ENCODE measurements at places on chromosomes 6 and 20.
A peak's percentile ranks its signal among the peaks of the same experiment; 100 is the strongest.

DNA sequence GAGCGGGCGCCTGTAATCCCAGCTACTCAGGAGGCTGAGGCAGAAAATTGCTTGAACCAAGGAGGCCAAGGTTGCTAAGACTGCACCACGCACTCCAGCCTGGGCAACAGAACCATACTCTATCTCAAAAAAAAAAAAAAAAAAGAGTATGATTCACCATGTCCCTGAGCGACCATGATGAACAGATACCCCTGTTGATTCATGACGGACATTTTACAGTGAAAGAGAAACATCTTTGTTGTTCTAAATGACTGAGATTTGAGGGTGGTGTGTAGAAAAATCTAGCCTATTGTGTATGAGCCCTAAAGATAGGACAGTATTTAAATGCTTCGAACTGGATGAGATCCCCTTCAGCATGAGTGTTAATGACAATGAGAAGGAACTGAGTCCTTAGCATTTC, 32.8 kb downstream of the RBM24 start:
- no peak overlapping the region for H3K27ac ChIP-seq
- H3K27me3 ChIP-seq: peaks cover 2% of the 10 kb centered on the region
- no peak overlapping the region for H3K4me3 ChIP-seq
- no peaks in the 10 kb centered on the region for H3K4me1 ChIP-seq
- DNase-seq: no peak

DNA sequence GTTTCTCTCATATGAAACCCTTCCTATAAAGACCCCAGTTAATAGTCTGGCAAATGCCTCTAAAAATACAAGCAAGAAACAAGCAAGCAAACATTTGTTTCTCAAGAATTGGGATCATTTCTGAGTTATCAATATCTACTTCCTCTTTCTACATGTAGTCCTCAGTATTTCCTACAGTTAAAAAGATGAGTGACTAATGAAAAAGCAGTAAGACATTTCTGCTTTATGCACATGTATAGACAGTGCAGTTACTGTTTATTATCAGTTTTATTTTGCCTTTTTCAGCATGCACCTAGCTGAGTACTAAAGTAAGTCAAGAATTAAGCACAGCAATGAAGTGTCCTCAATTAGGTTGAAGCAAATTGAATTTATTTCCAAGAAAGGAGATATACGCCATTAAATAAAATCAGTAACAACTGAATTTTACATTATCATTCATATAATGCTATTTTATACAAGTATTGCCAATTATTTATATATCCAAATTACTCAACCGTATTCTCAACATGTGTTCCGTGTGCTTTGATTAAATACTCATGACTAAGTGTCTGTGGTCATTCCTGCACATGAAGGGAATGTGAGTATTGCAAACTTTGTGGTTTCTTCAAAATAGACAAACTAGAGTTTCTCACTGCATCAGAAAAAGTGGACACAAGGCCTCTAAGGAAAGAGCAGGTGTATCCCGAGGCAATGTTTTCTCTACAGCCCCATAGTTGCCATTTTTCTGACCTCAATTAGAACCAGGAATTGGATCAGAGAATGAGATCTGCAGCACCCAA, 159.3 kb upstream of the MARCKS start:
- H3K4me3 ChIP-seq: no peak overlapping the region
- no peak for DNase-seq
- H3K4me1 ChIP-seq: no peaks in the 10 kb centered on the region
- H3K27me3 ChIP-seq: no peaks in the 10 kb centered on the region

GRCh38 chr6:24838081-24838480, 39.4 kb upstream of the ARMH2 start:
- H3K4me1 ChIP-seq: peaks cover 41% of the 10 kb centered on the region
- no peak overlapping the region for H3K27ac ChIP-seq
- H3K27me3 ChIP-seq: no peaks in the 10 kb centered on the region
- DNase-seq: no peak
- H3K4me3 ChIP-seq: no peak overlapping the region

DNA sequence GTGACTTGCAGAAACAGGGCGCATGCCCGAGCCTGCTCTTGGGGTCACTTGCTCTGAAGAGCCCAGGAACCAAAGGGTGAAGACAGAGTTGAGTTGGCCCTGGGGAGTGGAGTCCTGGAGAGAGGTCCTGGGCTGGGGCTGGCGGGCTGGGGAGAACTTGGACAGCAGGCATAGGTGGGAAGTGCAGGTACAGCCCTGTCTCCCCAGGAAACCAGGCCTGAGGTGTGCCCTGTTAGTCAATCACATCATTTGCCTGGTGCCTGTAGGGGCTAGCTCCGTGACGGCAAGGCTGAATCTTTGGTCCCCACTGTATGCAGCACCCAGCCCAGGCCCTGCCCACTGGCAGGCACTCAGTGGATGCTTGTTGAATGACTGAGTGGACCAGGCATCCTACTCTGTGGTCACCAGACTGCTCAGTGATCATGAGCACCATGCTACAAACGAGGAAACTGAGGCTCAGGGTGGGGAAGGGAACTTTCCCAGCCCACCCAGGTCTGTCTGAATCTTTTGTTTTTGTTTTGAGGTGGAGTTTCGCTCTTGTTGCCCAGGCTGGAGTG, 15.6 kb upstream of the NOL4L start:
- no peak overlapping the region for H3K27ac ChIP-seq
- no peak for DNase-seq
- H3K4me3 ChIP-seq: no peak overlapping the region
- peaks cover 2% of the 10 kb centered on the region for H3K27me3 ChIP-seq
- no peaks in the 10 kb centered on the region for H3K36me3 ChIP-seq
- H3K4me1 ChIP-seq: peaks cover 6% of the 10 kb centered on the region

DNA sequence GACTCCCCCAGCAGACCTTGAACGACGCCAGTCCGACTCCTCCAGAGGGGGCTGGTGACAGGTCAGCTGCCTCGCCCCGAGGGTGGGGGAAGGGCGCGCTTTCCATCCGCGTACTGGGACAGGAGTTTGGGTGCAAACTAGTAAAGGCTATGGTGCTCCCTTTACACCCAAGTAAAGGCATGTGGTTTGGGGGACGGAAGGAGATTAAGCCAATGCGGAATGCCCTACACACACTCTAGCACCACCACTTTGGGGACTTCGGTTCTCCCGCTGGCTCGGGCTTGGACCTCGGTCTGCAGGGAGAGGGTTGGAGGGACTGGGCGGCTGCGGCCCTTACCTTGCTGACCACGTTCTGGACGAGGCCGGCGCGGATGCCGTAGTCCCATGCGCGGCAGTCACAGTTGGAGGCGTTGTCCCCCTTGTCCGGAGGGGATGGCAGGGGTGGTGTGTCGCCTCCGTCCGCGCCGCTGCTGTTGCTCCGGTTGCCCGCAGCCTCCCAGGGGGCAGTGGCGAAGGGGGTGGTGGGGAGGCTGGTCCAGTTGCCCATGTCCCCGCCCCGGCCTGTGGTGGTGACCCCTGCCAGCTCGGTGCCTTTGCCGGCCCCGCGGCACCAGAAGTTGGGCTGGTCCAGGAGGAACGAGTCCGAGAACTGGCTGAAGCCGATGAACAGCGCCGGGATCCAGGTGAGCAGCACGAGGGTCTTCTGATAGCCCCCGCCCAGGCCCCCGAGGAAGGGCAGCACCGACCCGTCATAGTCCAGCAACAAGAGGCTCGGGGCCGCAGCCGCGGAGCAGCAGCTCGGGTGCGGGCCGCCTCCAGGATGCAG, 1.1 kb downstream of the SLC22A23 start:
- DNase-seq: peak; percentile 50
- peaks cover 4% of the 10 kb centered on the region for H3K4me1 ChIP-seq
- peaks cover 41% of the 10 kb centered on the region for H3K27me3 ChIP-seq
- no peak overlapping the region for H3K27ac ChIP-seq
- no peaks in the 10 kb centered on the region for H3K36me3 ChIP-seq
- H3K4me3 ChIP-seq: no peak overlapping the region

DNA sequence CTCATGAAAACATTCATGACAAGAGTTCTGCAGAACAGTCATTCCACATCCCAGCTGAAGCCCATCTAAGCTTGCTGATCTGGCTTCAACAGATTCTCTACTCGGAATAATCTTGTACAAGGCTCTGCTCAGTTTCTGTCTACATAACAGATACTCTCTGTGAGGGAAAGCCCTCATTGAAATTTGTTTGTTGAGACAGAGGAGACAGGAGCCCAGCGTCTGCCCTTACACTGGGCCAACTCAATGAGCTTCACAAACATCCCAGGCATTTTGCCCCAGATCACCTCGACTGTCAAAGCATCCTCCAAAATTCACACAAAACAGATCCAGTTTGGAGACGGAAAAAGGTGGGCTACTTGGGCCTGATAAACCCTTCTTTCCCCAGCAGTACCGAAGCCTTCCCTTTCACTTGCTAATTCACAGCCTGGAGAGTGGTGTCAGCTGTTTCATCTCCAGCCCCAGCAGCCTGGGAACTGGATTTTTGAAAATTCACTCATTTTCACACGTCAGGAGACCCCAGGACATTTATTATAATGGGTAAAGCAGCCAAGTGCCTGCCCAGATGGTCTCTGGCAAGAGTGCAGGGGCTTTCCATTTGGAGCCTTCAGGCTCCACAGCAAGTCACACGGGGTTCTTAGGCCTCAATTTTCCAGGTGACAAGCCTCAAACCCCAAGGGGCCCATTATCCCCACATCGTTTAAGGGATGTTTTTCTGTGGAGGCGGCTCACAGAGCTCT, 7.3 kb downstream of the CCDC167 start:
- H3K27me3 ChIP-seq: no peaks in the 10 kb centered on the region
- no peak overlapping the region for H3K27ac ChIP-seq
- no peak overlapping the region for H3K4me3 ChIP-seq
- no peak for DNase-seq
- H3K4me1 ChIP-seq: peaks cover 31% of the 10 kb centered on the region

DNA sequence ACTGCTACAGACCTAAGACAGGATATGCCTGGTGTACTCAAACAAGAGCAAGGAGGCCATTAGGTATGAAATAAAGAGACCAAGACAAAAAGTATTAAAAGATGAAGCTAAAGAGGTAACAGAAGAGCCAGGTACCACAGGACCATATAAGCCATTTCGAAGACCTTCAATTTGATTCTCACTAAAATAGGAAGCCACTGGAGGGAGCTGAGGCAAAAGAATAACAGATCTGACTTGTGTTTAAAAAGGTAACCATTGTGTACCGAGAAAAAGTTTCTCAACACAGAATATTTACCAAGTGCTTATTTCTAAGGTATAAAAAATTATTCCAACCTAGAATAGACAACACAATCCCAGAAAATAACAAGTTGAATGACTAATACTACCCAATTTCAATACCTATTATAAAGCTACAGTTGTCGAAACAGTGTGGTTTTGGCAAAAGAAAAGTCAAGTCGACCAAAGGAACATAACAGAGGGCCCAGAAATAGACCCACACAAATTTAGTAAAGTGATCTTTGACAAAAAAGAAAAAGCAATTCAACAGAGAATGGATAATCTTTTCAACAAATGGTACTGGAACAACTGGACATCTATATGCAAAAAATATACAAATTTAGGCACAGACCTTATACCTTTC, 125.3 kb upstream of the DST start:
- no peaks in the 10 kb centered on the region for H3K36me3 ChIP-seq
- H3K27ac ChIP-seq: no peak overlapping the region
- H3K27me3 ChIP-seq: peaks cover 4% of the 10 kb centered on the region
- H3K4me3 ChIP-seq: no peak overlapping the region
- H3K4me1 ChIP-seq: no peaks in the 10 kb centered on the region

- H3K27ac ChIP-seq: no peak overlapping the region
- DNase-seq: no peak
- no peaks in the 10 kb centered on the region for H3K4me1 ChIP-seq
- peaks cover 2% of the 10 kb centered on the region for H3K27me3 ChIP-seq
- H3K36me3 ChIP-seq: no peaks in the 10 kb centered on the region
- no peak overlapping the region for H3K4me3 ChIP-seq
Observed at GRCh38 chr6:125022391-125022989, 60.3 kb downstream of the RNF217 start.

- no peak for DNase-seq
- no peaks in the 10 kb centered on the region for H3K27me3 ChIP-seq
- H3K36me3 ChIP-seq: no peaks in the 10 kb centered on the region
- no peak overlapping the region for H3K4me3 ChIP-seq
Observed at GRCh38 chr20:42267793-42268384, 649.7 kb upstream of the CHD6 start.

GRCh38 chr6:154706389-154706788, 26.8 kb upstream of the SCAF8 start:
- H3K4me3 ChIP-seq: no peak overlapping the region
- H3K4me1 ChIP-seq: no peaks in the 10 kb centered on the region
- no peak overlapping the region for H3K27ac ChIP-seq
- no peaks in the 10 kb centered on the region for H3K36me3 ChIP-seq

DNA sequence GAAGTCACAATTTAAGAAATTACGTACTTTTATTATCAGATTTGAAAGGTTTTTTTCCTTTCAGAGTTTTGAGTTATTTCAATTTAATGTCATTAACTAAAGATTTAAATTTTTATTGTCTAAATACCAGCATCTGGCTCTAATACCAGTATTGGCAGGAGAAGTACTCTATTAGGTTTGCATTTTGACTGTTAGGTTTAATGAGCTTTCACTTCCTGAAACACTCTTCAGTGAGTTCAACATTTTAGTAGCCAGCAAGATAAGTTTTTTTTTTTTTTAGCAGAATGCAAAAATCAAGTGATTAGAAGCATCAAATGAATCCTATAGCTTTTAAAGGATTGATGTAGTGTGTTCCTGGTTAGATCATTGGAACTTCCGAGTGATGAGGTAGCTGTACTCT, 34.0 kb upstream of the SCGN start:
- no peaks in the 10 kb centered on the region for H3K36me3 ChIP-seq
- no peaks in the 10 kb centered on the region for H3K4me1 ChIP-seq
- no peak overlapping the region for H3K4me3 ChIP-seq

DNA sequence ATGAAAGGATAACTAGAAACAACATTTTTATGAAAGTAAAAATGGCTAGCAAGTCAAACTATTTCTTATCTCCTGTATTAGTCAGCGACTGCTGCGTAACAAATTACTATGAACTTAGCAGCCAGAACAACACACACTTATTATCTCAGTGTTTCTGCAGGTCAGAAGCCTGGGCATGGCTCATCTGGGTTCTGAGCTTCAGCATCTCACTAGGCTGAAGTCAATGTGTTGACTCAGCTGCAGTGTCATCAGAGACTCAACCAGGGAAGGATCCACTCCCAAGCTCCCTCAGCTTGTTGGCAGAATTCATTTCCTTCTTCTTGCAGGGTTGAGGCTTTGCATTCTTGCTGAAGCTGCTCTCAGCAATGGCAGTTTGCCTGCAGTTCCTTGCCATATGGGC, 33.2 kb upstream of the IGF2R start:
- DNase-seq: no peak
- H3K4me3 ChIP-seq: no peak overlapping the region

GRCh38 chr6:9103876-9104521, 668.7 kb upstream of the SLC35B3 start:
- H3K27me3 ChIP-seq: no peaks in the 10 kb centered on the region
- no peak for DNase-seq
- no peak overlapping the region for H3K4me3 ChIP-seq
- H3K4me1 ChIP-seq: no peaks in the 10 kb centered on the region
- no peaks in the 10 kb centered on the region for H3K36me3 ChIP-seq

GRCh38 chr6:163427498-163428254, 13.2 kb downstream of the QKI start:
- H3K4me1 ChIP-seq: peaks cover 18% of the 10 kb centered on the region
- peaks cover 4% of the 10 kb centered on the region for H3K36me3 ChIP-seq

Data from activated naive CD8-positive, alpha-beta T cell treated with anti-CD3 and anti-CD28 coated beads, Interleukin-2, amount 10 ng/mL, durations not matched to agents 7 days and 5 days (primary cell).